ENCODE measurements at places on chromosomes 11 and 22. TPM values are rescaled to one million over a fixed set of nuclear protein-coding genes. Genes with fewer than 3 reads are reported as not detected.
A peak's percentile ranks its signal among the peaks of the same experiment; 100 is the strongest.

GRCh38 chr11:97269527-97269926, 879.7 kb downstream of the JRKL start:
- H3K4me3 ChIP-seq = no peak overlapping the region
- H3K27ac ChIP-seq = no peak overlapping the region
- H3K4me1 ChIP-seq = no peaks in the 10 kb centered on the region

The PAX6 gene
- 0.55 TPM for total RNA-seq

The OR5B21 gene
- total RNA-seq = not detected

GRCh38 chr11:100816823-100817222, 129.7 kb downstream of the ARHGAP42 start:
- H3K27ac ChIP-seq = no peak overlapping the region
- H3K4me3 ChIP-seq = no peak overlapping the region

The SCN4B gene
- total RNA-seq = 1.1 TPM

The TNNT3 gene
- 1.9 TPM for total RNA-seq

- no peaks in the 10 kb centered on the region for H3K36me3 ChIP-seq
- DNase-seq = no peak
- H3K4me3 ChIP-seq = no peak overlapping the region
- H3K4me1 ChIP-seq = no peaks in the 10 kb centered on the region
These were observed 84.3 kb downstream of the CCDC81 start for GRCh38 chr11:86459002-86459385.

- no peak for DNase-seq
- H3K36me3 ChIP-seq = no peaks in the 10 kb centered on the region
- no peak overlapping the region for H3K27ac ChIP-seq
- H3K4me1 ChIP-seq = peaks cover 4% of the 10 kb centered on the region
- H3K4me3 ChIP-seq = no peak overlapping the region
These were observed 67.8 kb downstream of the SHANK2 start for GRCh38 chr11:71184421-71185210.

DNA sequence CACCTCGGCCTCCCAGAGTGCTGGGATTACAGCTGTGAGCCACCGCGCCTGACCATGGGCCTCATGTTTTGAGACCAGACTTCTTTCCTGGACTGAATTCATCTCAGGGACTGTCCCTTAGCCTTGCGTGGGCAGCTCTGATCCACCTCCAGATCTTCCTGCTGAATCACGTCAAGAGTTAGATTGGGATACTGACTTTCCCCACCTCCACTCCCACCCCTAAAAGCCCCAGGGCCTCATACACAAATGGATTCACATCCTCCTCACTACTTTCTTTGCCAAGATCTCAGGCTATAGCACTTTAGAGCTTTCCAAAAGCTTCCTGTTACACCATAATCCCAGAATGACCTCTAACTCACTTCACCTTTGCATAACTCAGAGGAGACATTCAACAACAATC, 12.1 kb downstream of the CCDC87 start:
- H3K27ac ChIP-seq = no peak overlapping the region
- H3K4me1 ChIP-seq = no peaks in the 10 kb centered on the region
- no peak overlapping the region for H3K4me3 ChIP-seq
- DNase-seq = no peak

DNA sequence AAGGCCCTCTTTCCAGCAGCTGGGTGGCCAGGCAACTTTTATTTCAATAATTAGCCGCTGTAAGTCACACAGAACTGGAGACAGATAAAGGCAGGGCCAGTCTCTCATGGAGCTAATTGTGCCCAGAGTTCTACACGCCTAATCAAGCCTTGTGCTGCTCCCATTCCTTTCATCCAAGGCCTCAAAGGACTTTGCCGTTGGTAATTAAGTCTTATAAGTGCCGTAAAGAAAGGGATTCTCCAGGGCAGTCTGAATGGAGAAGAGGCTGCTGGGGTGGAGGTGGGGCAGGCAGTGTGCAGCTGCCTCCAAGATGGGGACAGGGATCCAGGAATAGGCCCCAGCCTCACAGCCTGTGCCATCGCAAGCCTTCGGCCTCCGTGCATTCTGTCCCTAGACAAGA, 357.9 kb downstream of the TENM4 start:
- no peak overlapping the region for H3K4me3 ChIP-seq
- no peak for DNase-seq
- H3K27me3 ChIP-seq = no peaks in the 10 kb centered on the region
- H3K4me1 ChIP-seq = peaks cover 11% of the 10 kb centered on the region
- H3K36me3 ChIP-seq = no peaks in the 10 kb centered on the region

The FJX1 gene
- total RNA-seq = 0.64 TPM

DNA sequence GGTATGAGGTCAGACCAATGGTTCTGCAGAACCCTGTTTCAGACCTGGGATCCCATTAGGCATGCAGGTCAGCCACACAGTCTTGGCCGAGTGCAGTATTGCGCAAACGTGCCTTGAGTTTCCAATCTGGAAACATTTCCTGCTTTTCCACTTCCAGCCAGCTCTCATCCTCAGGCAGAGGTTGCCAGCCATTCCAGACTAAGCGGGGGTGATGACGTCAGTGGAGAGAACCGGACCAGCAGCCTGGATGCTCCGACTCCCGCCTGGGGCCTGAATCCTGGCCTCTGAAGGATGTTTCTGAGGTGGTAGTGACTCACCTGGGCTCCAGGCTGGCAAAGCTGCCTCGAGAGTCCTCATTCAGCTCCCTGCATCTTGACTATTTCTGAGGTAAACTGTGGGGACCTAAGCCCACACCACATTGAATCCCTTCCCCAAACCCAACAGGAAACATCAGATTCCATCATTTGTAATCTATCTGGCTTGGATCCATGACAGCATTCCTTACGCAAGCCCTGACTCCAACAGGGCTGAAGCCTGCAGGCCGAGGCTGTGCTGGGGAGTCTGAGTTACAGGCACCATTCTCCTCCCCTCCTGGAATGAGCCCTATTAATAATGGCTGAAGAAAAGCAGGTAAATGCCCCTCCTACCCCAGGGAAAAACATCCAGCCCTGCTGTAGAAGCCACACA, 83.0 kb downstream of the ABTB2 start:
- no peaks in the 10 kb centered on the region for H3K27me3 ChIP-seq
- peak; percentile 73 for DNase-seq
- peak overlapping the region; percentile 38 for H3K27ac ChIP-seq

DNA sequence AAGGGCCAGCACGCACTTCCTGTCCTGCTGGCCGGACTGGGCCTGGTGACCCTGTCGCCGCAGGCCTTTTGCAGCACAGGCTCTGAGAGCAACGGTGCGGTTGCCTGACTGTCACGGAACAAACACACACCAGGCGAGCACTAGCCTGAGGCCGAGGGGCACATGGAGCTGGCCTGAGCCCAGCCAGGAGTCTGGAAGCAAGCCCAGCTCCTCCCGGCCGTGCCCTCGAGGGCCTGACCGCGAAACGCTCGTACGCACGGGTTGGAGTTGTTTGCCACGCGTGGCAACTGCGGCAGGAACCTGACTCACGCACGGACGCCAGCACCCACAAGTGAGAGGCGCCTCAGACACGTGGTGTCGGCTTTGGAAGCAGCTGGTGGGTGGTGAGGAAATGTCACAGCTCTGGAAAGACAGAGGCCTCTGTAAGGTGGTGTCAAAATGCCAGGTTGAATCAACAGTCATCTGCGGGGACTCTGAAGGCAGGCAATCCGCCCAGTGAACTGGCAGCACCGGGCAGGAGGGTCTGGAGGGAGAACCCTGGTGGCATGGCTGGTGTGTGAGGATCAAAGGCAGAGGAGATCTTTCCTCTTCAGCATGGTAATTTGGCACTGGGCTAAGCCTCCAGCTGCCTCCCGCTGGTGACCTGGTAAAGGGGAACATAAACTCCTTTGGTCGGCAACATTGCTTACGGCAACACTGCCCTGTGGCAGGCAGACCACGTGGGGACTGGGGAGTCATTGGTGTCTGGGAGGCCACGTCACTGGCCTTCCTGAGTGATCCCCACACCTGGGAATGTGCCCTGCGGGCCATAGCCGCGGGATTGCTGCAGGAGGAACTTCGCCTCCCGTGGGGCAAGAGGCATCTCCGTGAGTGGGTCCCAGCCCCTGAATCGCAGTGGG, 15.3 kb upstream of the IL17REL start:
- H3K4me3 ChIP-seq = no peak overlapping the region
- peaks cover 7% of the 10 kb centered on the region for H3K4me1 ChIP-seq
- H3K36me3 ChIP-seq = no peaks in the 10 kb centered on the region
- H3K27me3 ChIP-seq = peaks cover 48% of the 10 kb centered on the region

DNA sequence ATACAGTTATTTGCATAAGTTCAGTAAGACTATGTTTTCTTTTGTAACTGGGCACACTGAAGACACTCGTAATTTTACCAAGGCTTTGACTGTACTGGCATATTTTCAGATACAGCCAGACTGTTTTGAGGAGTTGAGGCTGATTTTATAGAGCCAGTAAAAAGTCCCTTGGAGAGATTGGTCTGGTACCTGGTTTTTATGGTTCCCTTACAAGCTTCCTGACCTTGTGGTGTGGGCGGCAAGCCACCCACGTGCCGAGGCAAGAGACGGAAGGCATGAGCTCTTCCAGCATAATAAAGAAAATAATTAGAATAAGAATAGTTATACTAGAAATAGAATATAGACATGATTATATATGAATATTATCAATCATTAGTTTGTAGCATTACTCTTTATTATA, 11.3 kb upstream of the GSTP1 start:
- no peak overlapping the region for H3K27ac ChIP-seq
- H3K36me3 ChIP-seq = no peaks in the 10 kb centered on the region
- no peak for DNase-seq
- no peaks in the 10 kb centered on the region for H3K4me1 ChIP-seq
- H3K27me3 ChIP-seq = peaks cover 4% of the 10 kb centered on the region
- no peak overlapping the region for H3K4me3 ChIP-seq

DNA sequence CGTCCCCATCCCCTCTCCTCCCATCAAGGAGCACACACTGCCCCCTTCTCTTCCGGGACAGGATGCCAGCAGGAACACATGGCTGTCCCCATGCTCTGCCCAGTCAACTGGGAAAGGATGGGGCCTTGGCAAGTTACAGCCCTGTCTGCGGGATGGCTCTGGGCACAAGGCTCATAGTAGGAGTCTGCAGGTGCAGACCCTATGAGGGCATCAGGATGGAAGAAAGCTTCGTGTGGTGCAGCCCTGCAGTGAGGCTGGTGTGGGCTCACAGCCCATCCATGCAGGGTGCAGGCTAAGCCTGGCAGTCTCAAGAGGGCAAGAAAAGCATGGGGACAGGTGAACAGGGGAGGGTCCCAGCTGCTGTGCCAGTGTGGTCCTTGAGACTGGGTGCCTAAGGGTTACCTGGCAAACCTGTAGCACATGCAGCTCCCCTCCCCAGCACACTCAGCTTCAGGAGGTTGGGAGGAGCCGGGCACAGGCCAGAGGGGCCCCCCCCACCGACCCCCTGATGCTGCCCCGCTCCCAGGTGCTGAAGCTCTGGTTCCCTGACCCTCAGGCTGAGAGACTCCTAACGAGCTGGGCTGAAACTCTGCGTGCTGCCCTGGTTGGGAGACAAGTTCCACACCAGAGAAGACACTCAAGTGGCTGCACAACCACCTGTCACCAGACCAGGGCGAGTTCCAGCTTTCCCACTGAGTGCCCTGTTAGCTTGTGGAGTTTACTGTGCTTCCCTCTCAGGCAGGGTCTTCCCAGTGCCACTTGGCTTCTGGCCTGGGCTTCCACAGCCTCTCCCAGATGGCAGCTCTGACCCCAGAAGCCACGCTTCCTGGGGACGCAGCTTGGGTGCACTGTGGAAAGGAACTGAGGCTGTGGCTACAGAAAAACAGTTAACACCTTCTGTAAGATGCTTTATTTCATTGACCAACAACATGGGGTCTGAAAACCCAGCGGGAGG, 3.3 kb upstream of the SCARF2 start:
- no peak overlapping the region for H3K27ac ChIP-seq
- peaks cover 28% of the 10 kb centered on the region for H3K27me3 ChIP-seq
- H3K4me3 ChIP-seq = no peak overlapping the region
- no peaks in the 10 kb centered on the region for H3K36me3 ChIP-seq
- DNase-seq = no peak

- no peaks in the 10 kb centered on the region for H3K36me3 ChIP-seq
- no peak for DNase-seq
- H3K4me1 ChIP-seq = peaks cover 11% of the 10 kb centered on the region
- H3K4me3 ChIP-seq = no peak overlapping the region
- no peak overlapping the region for H3K27ac ChIP-seq
These were observed 13.6 kb downstream of the PLA2G6 start for GRCh38 chr22:38167988-38168407.

The IL17RA gene
- total RNA-seq = 43.4 TPM

DNA sequence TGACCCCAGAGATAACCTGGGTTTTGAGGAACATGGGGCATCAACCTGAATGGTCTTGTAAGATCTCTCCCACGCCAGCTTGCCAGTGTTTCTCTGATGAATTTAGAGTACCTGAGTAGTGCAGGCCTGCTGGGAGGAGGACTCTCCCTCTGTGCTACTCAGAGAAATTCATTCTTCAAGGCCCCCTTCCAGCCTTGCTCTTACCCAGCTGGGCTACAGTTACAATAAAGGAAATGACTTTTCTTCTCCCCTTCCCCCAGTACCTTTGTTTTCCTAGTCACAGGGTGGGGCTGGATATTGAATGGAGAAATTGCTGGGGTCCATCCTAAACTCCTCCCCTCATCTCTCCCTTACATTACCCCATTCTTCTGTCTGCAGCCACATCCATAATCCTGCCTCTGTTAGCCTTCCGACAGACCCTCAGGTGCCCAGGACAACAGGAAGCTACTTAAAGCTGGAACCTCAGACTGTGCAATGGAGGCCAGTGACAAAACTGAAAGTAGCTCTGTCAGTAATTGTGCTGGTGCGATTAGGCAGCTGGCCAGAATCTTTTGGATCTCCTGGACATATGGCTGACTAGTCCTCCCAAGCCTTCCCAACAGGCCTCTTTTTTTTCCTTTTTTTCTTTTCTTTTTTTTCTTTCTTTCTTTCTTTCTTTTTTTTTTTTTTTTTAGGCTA, 17.4 kb downstream of the LIMK2 start:
- H3K27ac ChIP-seq = peak overlapping the region; percentile 85
- no peaks in the 10 kb centered on the region for H3K36me3 ChIP-seq
- DNase-seq = peak; percentile 78
- H3K27me3 ChIP-seq = no peaks in the 10 kb centered on the region
- H3K4me3 ChIP-seq = no peak overlapping the region

The TAGLN gene
- 4,235 TPM for total RNA-seq

The ELF5 gene
- total RNA-seq = not detected

DNA sequence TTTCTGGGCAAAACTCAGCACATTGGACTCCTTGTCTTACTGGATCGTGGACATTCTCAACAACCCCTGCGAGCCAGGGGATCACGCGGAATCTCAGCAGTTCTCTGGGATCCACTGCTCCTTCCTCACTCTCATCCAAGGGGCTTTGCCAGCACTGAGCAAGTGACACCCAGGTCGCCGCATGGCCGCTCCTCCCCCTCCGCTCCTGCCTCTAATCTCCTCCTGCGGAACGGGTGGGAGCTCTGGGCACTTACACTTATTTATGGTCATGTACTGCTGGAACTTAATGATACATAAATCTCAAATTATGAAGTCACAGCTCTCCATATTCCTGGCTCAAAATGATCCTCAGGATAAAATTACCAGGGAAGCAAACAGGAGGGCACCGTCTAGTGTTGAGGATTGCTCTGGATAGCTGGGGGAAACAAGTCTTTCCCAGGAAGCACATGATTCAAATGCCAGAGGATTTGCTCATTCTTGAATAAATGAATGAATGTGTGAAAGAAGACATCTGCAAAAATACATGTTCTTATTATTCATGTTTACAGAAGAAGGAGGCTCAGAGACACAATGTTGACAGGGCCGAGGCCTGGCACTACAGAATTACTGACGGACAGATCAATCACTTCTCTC, 1077.3 kb downstream of the TBC1D22A start:
- no peak overlapping the region for H3K4me3 ChIP-seq
- no peaks in the 10 kb centered on the region for H3K36me3 ChIP-seq
- H3K27me3 ChIP-seq = peaks cover 14% of the 10 kb centered on the region
- H3K4me1 ChIP-seq = no peaks in the 10 kb centered on the region
- no peak overlapping the region for H3K27ac ChIP-seq

GRCh38 chr11:393219-394033, 583 bp upstream of the PKP3 start:
- peak; percentile 68 for DNase-seq
- no peaks in the 10 kb centered on the region for H3K27me3 ChIP-seq
- H3K4me3 ChIP-seq = peak overlapping the region; percentile 65
- peak overlapping the region; percentile 93 for H3K27ac ChIP-seq
- peaks cover 8% of the 10 kb centered on the region for H3K4me1 ChIP-seq
- H3K36me3 ChIP-seq = no peaks in the 10 kb centered on the region
